Progenitor cell of endocrine pancreas (in vitro differentiated cells): ENCODE measurements at places on chromosomes 13 and 19. TPM values are rescaled to one million over a fixed set of nuclear protein-coding genes. Genes with fewer than 3 reads are reported as not detected.
A peak's percentile ranks its signal among the peaks of the same experiment; 100 is the strongest.

GRCh38 chr13:78689011-78689410 is 30.1 kb upstream of the OBI1 start:
- no peak for DNase-seq

DNA sequence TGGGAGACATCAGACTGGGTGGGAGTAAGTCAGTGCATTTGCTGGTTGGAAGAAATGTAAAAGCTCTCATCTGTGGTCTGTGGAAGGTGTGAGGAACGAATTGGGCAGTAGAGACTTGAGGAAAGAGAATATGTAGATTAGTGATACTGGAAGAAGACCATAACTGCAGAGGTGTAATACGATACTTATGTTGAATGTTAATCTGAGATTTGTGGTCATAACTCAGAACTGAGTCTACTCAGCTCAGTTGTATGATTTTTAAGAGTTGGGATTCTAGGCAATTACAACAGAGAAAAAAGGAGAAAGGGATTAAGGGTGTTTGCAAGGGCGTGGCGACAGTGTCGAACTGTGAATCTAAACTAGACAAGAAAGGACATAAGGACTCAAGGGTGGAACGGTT is 3.2 kb upstream of the IL17D start:
- no peak for DNase-seq

DNA sequence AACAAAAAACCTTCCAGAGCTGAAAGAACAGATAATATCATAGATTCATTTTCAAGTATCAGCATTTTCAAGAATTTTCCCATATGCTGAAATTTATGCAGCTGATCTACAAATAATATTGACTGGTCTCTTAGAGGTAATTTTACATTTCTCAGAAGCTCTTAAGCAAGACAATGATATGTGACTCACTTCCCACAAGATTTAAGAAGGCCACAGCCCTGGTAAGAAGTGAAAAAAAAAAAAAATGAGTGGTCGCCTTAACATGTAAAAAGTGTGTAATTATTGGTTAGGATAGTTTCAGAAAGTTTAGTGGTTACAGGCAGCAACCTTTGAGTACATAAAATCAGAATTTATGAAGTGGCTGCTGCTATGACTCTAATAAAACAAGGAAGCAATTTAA is 54.5 kb downstream of the NUFIP1 start:
- DNase-seq: no peak

FSTL3 gene
- 13.8 and 14.4 TPM in 2 replicates for total RNA-seq

- no peak for DNase-seq
These were observed 42.5 kb downstream of the CELF5 start for GRCh38 chr19:3266792-3267514.

ZNF491 gene
- 5.4 and 6.5 TPM in 2 replicates for total RNA-seq

DNA sequence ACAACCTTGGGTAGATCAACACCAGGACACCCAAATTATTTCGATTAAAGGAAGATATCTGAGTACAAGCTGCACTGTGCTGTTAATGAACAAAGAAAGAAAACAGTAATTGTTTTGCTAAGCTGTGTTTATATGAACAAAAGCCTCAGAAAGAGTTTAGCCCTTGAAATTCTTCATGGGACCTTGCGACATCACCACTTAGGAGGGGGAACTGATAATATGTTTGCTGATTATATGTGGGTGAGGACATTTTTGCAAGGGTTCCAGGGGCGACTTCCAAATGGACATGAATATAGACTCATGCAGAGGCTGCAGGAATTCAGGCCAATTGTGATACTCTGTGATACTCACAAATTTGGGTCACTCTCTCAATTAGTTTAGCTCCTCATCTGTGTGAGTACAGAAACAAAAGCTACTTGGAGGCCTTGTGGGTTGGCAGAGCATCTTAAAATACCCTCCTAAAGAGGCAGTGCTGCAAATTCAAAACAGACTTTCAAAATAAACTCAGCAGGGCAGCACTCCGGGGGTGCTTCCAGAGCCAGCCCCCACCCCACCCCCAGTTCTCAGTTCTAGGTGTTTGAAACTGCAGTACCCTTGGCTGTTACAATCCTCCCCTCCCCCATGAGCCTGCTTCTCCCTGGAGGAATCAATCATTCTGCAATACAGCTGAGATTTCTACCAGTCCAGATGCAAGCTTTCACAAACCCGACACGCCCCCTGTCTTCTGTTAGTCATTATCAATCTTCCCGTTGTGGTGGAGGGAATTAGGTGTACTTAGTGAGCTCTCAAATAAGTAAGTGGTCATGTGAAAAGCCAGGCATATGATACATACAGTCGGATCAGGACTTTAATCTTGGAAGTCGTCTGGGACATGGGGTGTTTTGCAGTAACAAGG is 97.0 kb upstream of the MBNL2 start:
- no peak for DNase-seq

GRCh38 chr13:20738616-20739015 is 35.1 kb downstream of the IL17D start:
- no peak for DNase-seq

DNA sequence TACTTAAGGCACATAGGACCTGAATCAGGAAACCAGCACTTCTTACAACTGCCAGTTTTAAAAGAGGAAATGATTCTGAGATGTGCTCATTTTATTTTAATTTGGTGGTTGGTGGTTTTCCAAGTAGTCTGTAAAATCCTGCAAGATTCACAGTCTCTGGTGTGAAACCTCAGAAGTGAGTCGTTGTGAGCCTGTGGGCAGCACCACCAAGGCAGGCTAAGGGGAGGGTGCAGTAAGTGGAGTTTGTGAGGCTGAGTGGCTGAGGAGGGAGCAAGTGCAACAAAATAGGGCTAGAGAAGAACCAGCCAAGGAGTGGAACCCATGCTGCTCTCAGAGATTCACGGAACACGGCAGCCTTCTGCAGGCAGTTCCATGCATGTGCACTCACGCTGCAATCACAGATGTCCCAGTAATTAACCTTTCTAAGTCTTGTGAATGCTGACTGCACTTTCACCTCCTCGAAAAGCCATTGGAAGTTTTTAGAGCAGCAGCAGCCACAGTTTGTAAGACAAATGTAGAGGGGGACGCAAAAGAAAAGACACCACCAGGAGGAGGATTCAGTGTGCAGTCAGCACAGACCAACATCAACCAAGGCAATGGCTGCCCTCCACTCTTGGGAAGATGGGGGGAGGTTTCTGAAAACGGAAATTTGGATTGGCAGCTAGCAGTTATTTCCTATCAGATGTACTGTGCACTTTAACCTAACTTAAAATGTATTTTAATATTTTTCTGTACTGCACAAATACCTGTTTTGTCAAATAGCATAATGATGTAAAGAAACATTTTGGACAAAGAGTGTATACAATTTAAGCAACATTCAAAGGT is 44.9 kb downstream of the ESD start:
- no peak for DNase-seq

TPTE2 gene
- total RNA-seq: not detected in 2 replicates

DNA sequence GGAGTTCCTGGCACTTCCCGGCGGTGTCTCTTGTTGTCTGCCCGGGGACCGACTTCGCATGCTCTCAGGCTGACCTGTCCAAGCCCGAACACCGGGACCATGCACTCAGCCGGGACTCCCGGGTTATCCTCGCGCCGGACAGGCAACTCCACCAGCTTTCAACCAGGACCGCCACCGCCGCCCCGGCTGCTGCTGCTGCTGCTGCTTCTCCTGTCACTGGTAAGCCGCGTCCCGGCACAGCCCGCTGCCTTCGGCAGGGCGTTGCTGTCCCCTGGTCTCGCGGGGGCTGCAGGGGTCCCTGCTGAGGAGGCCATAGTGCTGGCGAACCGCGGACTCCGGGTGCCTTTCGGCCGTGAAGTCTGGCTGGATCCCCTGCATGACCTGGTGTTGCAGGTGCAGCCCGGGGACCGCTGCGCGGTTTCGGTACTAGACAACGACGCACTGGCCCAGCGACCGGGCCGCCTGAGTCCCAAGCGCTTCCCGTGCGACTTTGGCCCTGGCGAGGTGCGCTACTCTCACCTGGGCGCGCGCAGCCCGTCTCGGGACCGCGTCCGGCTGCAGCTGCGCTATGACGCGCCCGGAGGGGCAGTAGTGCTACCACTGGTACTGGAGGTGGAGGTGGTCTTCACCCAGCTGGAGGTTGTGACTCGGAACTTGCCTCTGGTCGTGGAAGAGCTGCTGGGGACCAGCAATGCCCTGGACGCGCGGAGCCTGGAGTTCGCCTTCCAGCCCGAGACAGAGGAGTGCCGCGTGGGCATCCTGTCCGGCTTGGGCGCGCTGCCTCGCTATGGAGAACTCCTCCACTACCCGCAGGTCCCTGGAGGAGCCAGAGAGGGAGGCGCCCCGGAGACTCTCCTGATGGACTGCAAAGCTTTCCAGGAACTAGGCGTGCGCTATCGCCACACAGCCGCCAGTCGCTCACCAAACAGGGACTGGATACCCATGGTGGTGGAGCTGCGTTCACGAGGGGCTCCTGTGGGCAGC is 661 bp downstream of the FREM2 start:
- DNase-seq: peak; percentile 44

GJA3 gene
- 0.04 and 0.12 TPM in 2 replicates for total RNA-seq

- no peak for DNase-seq
These were observed 927 bp downstream of the LPAR6 start for GRCh38 chr13:48411841-48412531.

DNA sequence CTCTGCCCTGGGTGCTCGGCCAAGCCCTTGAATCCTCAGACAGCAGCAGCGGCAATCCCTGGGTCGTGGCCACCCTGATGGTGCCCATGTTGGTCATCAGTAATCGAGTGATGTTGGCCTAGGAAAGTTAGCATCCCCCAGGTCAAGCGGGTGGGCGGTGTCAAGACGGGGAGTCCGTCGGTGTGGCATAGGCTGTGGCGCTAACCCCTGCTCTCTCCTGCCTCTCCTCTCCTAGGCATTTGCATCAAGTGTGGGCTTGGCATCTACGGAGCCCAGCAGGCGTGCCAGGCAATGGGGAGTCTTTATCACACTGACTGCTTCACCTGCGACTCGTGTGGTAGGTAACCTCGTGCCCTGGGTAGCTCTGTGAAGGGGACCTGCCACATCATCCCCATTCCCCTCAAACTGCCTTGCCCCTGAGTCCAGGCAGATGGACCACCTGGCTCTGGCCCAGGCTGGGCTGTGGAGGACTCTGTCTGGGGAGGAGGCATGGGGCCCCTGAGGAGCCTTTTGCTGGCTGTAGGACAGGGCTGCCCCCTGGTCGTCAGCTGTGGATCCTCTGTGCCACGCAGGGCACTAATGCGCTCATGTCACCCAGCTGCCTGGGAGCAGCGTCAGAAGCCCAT is 8.7 kb downstream of the WTIP start:
- DNase-seq: no peak

PRR12 gene
- total RNA-seq: 61.2 and 64.5 TPM in 2 replicates

DNA sequence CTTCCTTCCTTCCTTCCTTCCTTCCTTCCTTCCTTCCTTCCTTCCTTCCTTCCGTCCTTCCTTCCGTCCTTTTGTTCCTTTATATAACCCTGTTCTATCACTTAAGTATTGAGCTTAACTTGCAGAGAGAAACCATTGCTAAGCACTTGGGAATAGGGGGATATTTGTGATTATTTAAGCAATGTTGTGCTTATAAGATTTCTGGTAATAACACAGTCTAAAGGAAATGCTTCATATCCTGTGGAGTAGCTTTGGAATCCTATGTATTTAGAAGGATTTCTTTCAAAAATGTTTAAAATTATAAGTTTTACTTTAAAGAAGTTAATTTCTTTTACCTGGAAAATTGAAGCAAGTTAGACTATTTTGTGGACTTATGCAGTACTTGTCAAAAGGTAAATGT is 209.8 kb downstream of the PCCA start:
- DNase-seq: no peak

TMEM221 gene
- total RNA-seq: 3.6 and 4.5 TPM in 2 replicates

CYP4F8 gene
- total RNA-seq: not detected in 2 replicates

GRCh38 chr13:76929851-76930374 is 18.4 kb upstream of the ACOD1 start:
- no peak for DNase-seq

GRCh38 chr19:43439032-43439708 is 24.5 kb downstream of the TEX101 start:
- DNase-seq: no peak

MIPEP gene
- total RNA-seq: 15.7 and 19.2 TPM in 2 replicates

- DNase-seq: no peak
These were observed 6.9 kb downstream of the PAK4 start for GRCh38 chr19:39132344-39132969.

LONP1 gene
- 56.1 and 61.7 TPM in 2 replicates for total RNA-seq

NLRP5 gene
- total RNA-seq: not detected in 2 replicates

GRCh38 chr13:100645382-100645781 is 29.2 kb downstream of the TMTC4 start:
- no peak for DNase-seq

DNA sequence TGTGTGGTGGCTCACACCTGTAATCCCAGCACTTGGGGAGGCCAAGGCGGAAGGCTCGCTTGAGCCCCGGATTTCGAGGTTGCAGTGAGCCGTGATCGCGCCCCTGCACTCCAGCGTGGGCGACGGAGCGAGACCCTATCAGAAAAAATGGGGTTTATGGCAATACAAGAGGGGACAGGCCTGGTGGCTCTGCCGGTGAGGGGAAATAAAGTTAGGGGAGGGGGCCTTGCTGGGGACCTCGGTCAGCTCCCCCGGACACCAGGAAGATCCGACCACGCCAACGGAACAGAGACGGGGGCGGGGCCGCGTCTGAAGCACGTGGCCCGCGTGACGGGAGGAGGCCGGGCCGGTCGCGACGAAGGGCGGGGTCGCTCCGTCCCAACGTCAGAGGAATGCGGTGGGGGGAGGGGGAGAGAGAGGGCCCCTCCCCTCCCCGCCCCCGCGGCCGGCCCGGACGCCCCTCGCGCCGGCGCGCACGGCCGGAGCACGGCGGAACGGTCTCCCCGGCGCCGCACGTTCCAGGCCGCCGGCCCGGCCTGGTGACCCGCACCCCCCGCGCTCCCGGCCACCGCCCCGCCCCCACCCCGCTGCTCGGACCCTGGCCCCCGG is 1.9 kb upstream of the HNRNPL start:
- peak; percentile 87 for DNase-seq

- DNase-seq: peak; percentile 28
These were observed 94.0 kb downstream of the KLF12 start for GRCh38 chr13:74040200-74040599.

- DNase-seq: no peak
These were observed 1971.4 kb downstream of the OLFM4 start for GRCh38 chr13:55000043-55000442.

CGB1 gene
- not detected in 2 replicates for total RNA-seq

PRR36 gene
- 37.4 and 40.4 TPM in 2 replicates for total RNA-seq

- DNase-seq: peak; percentile 31
These were observed 13.3 kb upstream of the LEUTX start for GRCh38 chr19:39765091-39766076.

PLA2G4C gene
- 0.26 and 0.93 TPM in 2 replicates for total RNA-seq

PRODH2 gene
- 5.3 TPM in 2 replicates for total RNA-seq
